ENCODE measurements at places on chromosomes 11 and 22. TPM values are rescaled to one million over a fixed set of nuclear protein-coding genes. Genes with fewer than 3 reads are reported as not detected.

Gene APOA4
- total RNA-seq: not detected

Gene LMO1
- total RNA-seq: not detected

Gene OR56A1
- total RNA-seq: not detected

Gene P4HA3
- total RNA-seq: 77.2 TPM

GRCh38 chr11:8615291-8616032, 21.4 kb upstream of the STK33 start:
- no peak for DNase-seq

DNA sequence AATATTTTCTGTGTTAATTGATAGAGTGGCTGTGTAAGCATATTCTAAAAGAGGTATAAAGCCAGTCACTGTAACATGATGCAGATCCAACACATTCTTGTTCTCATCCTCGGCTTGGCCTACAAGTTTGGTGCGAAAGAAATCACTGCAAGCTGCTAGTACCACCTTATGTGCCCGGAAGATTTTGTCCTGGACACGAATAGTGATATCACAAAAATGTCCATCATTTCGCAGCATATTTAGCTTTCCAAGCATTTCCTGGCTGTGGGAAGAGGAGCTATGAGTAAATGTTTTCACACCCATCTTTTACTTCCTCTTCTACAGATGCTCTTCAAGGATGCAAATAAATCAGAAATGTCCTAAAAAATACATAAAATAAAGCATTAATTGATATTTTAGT, 53.1 kb downstream of the ZBTB44 start:
- no peak for DNase-seq

- peak; percentile 4 for DNase-seq
These were observed 27.5 kb upstream of the MTNR1B start for GRCh38 chr11:92941676-92942571.

DNA sequence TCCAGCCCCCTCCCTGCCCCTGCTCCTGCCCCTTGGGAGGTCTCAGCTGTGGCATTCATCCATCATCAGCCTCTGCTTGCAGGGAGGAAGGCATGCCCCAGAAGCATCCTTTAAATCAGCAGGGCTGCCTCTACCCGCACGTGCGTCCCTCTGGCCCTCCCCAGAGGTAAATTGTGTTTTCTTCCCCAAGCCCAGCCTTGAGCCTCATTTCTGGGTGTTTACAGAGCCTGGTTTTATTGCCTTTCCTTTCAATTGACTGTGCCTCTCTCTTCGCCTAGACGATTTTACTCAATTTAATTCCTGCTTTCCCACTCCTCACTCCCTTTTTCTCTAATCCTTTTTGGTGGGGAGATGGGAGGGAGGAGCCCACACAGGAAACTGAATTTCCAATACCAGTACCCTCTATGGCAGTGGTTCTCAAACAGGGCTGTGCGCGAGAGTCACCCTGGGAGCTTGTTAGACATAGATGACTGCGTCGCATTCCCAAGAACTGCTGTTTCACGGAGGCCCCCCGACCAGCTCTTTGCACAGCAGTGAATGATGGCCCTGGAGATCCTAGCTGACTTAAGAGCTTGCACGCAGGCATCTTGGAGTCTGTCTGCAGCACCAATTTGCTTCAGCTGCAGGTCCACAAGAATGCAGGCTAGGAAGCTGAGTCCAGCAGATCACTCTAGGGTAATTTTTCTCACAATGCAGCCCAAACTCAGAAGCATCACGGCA, 15.1 kb upstream of the OAF start:
- no peak for DNase-seq
